ENCODE measurements at places on chromosomes 2 and 18. TPM values are rescaled to one million over a fixed set of nuclear protein-coding genes. Genes with fewer than 3 reads are reported as not detected.

- H3K27ac ChIP-seq: peak overlapping the region; percentile 83
- H3K4me1 ChIP-seq: no peaks in the 10 kb centered on the region
- no peak overlapping the region for H3K4me3 ChIP-seq
- DNase-seq: no peak
- H3K27me3 ChIP-seq: no peaks in the 10 kb centered on the region
These were observed 243.6 kb downstream of the NEDD4L start for GRCh38 chr18:58287353-58288274.

GRCh38 chr18:63319383-63320122, at the start of gene BCL2:
BCL2 (minus strand) TSS chr18:63319769.
- H3K27ac ChIP-seq: peak within 1 kb of the TSS; percentile 89
- no peaks in the 10 kb centered on the region for H3K36me3 ChIP-seq
- no peak for DNase-seq
- peak within 1 kb of the TSS; percentile 74 for H3K4me3 ChIP-seq

DNA sequence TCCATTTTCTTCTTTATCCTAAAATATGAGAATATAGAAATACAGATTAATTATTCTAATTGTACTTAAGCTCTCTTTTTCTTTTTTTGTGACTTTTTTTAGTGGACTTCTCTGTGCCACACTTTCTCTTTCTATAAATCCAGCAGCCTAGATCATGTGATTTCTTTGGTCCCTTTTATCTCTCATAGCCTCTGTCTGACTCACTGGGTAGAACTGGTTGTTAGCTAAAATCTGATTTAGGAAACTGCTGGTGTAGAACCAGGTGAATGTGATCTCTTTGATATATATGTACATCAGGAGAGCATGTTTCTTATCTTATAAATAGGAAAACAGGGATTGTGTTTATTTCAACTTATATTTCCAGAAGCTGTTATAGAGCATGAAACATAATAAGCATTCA, 54.9 kb downstream of the VRK2 start:
- no peak overlapping the region for H3K4me3 ChIP-seq
- no peaks in the 10 kb centered on the region for H3K4me1 ChIP-seq
- H3K27ac ChIP-seq: no peak overlapping the region
- H3K27me3 ChIP-seq: no peaks in the 10 kb centered on the region

DNA sequence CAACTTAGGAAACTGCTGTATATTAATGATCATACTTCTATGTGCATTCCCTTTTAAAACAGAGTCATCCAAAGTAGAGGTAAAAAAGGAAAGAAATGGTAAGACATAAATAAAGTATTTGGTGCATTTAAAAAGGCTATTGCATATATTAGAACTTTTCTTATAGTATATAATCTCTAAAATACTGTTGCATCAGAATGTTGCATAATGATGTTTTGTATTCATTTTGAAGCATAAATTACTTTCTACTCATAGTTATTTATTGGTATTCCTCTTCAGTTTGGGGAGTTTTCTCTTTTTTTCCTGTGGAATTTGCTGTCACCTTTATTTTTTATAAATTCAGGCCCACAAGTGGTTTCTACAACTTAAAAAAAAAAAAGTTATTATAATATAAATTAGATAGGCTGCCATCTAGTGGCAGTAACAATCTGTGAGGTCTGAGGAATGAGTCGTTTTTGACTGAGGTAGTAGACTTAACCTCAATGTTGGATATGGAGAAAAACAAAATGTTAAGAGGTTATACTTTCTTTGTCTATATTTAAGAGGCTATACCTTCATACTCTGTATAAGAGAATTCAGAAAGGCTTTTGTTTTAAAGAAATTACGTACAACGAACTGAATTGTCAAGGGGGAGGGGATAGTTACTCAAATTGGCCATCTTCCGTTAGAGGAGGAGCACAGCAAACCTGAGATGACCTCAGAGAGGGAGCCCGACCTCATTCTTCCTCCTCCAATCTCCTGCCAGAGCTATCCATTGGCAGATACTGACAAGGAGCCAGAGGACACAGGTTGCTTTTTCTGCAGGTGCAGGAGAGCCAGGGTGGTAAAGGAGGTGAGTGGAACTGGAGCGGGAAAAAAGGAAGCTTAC, 23.8 kb downstream of the ANKAR start:
- H3K4me3 ChIP-seq: no peak overlapping the region
- no peaks in the 10 kb centered on the region for H3K27me3 ChIP-seq
- no peak overlapping the region for H3K27ac ChIP-seq
- H3K4me1 ChIP-seq: no peaks in the 10 kb centered on the region

GRCh38 chr2:120738786-120739437, 3.2 kb downstream of the GLI2 start:
- H3K27ac ChIP-seq: no peak overlapping the region
- peak; percentile 57 for DNase-seq
- no peak overlapping the region for H3K4me3 ChIP-seq
- peaks cover 2% of the 10 kb centered on the region for H3K27me3 ChIP-seq
- peaks cover 37% of the 10 kb centered on the region for H3K4me1 ChIP-seq

- no peak overlapping the region for H3K4me3 ChIP-seq
- no peak overlapping the region for H3K27ac ChIP-seq
- H3K36me3 ChIP-seq: no peaks in the 10 kb centered on the region
- no peaks in the 10 kb centered on the region for H3K4me1 ChIP-seq
- H3K27me3 ChIP-seq: no peaks in the 10 kb centered on the region
These were observed 173.0 kb upstream of the ALKAL2 start for GRCh38 chr2:460861-461260.

Gene ALPP
- total RNA-seq: not detected

GRCh38 chr2:161307676-161308075, 549 bp upstream of the PSMD14 start:
- DNase-seq: no peak
- H3K4me3 ChIP-seq: peak overlapping the region; percentile 69
- peak overlapping the region; percentile 85 for H3K27ac ChIP-seq
- no peaks in the 10 kb centered on the region for H3K36me3 ChIP-seq

- no peaks in the 10 kb centered on the region for H3K36me3 ChIP-seq
- H3K27me3 ChIP-seq: no peaks in the 10 kb centered on the region
- H3K4me3 ChIP-seq: no peak overlapping the region
- H3K4me1 ChIP-seq: no peaks in the 10 kb centered on the region
- peak overlapping the region; percentile 46 for H3K27ac ChIP-seq
These were observed 38.7 kb downstream of the MCFD2 start for GRCh38 chr2:46876741-46877384.

GRCh38 chr2:96580771-96581170, 44.2 kb downstream of the ARID5A start:
- no peak overlapping the region for H3K4me3 ChIP-seq
- H3K4me1 ChIP-seq: no peaks in the 10 kb centered on the region
- no peaks in the 10 kb centered on the region for H3K27me3 ChIP-seq
- no peaks in the 10 kb centered on the region for H3K36me3 ChIP-seq
- no peak overlapping the region for H3K27ac ChIP-seq

- no peaks in the 10 kb centered on the region for H3K27me3 ChIP-seq
- H3K36me3 ChIP-seq: no peaks in the 10 kb centered on the region
- DNase-seq: peak; percentile 30
- peaks cover 12% of the 10 kb centered on the region for H3K4me1 ChIP-seq
- H3K27ac ChIP-seq: no peak overlapping the region
These were observed 79.8 kb downstream of the MOGAT1 start for GRCh38 chr2:222751238-222751637.

DNA sequence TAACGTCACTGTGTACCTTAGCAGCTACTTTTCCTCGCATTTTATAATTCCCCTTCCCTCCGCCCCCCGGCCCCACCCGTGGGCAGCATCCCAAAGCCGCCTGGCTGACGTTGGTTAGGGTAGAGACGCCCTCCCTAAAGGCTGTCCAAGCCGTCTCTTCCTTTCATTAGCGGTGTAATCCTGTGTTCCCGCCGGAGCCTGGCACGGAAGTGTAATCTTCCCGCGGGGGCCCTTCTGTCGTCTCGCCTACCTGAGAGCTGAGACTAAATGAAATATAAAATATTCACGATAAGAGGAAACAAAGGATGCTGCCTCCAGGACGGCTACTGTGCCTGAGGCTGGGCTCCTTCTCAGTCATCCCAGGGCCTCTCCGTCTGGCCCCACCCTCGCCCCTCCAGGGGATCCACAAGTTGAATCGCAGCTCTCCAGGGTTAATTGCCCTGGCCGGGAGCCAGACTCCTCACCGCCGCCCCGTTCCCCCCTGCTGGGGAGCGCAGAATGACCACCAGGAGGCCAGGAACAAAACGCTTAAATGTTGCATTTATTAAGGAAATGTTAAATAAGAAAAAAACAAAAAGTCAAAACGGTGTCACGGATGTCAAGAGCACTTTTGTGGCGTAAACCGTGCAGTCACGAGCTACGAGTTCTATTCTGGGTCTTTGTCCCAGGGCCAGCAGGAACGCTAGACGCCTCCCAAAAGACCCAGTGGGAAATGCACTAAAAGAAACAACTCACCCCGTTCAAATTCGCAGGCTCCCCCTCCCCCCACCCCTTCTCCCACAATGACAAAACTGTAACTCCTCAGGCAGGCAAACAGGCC, 1.5 kb downstream of the RPRM start:
- H3K4me1 ChIP-seq: peaks cover 25% of the 10 kb centered on the region
- H3K4me3 ChIP-seq: peak overlapping the region; percentile 54
- no peaks in the 10 kb centered on the region for H3K36me3 ChIP-seq

DNA sequence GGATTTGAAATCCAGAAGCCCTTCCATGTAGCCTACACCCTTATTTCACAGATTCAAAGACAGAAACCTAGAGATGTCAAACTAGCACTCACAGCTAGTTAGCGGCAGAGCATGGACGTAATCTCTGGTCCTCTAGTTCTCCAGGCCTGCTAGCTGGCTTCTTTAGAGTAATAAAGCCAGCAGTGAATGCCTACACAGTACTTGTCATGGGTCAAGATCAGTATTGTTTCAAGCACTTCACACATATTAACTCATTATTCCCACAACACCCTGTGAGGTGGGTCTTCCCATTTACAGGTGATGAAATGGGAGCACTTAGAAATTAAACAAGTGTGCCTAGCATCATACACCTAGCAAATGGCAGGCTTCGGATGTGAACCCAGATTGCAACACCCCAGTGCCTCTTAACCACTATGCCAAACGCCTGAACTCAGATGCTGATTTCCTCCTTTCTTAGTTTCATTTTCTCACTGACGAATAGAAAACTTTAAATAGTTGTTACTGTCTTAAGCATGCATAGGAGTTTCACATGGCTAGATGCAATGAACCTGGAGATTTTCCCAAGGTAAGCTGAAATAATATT, 14.5 kb upstream of the ZBTB14 start:
- no peak overlapping the region for H3K27ac ChIP-seq
- H3K4me3 ChIP-seq: no peak overlapping the region
- H3K4me1 ChIP-seq: no peaks in the 10 kb centered on the region
- H3K27me3 ChIP-seq: no peaks in the 10 kb centered on the region
- no peak for DNase-seq

- H3K27me3 ChIP-seq: no peaks in the 10 kb centered on the region
- H3K27ac ChIP-seq: no peak overlapping the region
- H3K4me3 ChIP-seq: no peak overlapping the region
- H3K36me3 ChIP-seq: no peaks in the 10 kb centered on the region
- no peak for DNase-seq
These were observed 105.0 kb downstream of the SMC6 start for GRCh38 chr2:17648581-17648980.

DNA sequence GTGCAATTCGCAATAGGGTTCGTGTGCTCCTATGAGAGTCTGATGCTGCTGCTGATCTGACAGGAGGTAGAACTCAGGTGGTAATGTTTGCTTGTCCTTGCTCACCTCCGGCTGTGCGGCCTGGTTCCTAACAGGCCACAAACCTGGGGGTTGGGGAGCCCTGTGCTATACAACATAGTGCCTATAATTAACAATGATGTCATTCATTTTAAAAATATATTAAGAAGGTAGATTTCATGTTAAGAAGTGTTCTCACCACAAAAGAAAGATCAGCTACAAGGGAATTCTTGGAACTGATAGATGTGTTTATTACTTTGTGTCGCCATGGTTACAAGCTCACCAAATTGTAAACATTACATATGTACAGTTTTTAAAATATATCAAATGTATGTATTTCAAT, 200.5 kb downstream of the GRB14 start:
- no peak for DNase-seq
- no peaks in the 10 kb centered on the region for H3K27me3 ChIP-seq
- H3K4me1 ChIP-seq: no peaks in the 10 kb centered on the region
- no peak overlapping the region for H3K4me3 ChIP-seq
- no peaks in the 10 kb centered on the region for H3K36me3 ChIP-seq

Gene DQX1
- total RNA-seq: not detected

Gene CHRNG
- total RNA-seq: not detected

GRCh38 chr2:239908308-239908707, 116.8 kb downstream of the NDUFA10 start:
- no peaks in the 10 kb centered on the region for H3K27me3 ChIP-seq
- DNase-seq: peak; percentile 18
- no peaks in the 10 kb centered on the region for H3K4me1 ChIP-seq
- no peaks in the 10 kb centered on the region for H3K36me3 ChIP-seq
- H3K27ac ChIP-seq: no peak overlapping the region

GRCh38 chr18:50306944-50307343, 19.5 kb upstream of the CXXC1 start:
- no peaks in the 10 kb centered on the region for H3K4me1 ChIP-seq
- DNase-seq: no peak
- no peaks in the 10 kb centered on the region for H3K27me3 ChIP-seq
- H3K36me3 ChIP-seq: no peaks in the 10 kb centered on the region
- H3K27ac ChIP-seq: no peak overlapping the region
- H3K4me3 ChIP-seq: no peak overlapping the region

Gene MAP2
- total RNA-seq: 6.7 TPM

DNA sequence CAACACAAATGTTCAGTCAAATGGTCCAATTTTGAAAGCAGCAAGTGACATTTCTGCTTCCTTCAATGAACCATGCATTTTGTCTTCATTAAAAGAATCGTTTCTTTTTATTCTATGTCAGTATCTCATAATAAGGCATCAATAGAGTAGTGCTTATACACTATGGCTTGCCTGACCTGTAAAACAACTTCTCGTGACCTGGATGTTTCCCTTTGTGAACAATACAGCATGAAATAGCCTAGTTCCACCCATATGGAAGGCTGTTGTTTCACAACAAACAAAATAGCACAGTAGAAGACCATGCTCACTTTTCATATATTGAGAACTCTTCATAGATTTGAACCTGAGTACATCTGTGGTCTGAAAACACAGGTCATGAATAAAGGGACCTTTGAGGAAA, 104.3 kb upstream of the PIK3C3 start:
- H3K27me3 ChIP-seq: no peaks in the 10 kb centered on the region

Gene TBR1
- total RNA-seq: not detected

DNA sequence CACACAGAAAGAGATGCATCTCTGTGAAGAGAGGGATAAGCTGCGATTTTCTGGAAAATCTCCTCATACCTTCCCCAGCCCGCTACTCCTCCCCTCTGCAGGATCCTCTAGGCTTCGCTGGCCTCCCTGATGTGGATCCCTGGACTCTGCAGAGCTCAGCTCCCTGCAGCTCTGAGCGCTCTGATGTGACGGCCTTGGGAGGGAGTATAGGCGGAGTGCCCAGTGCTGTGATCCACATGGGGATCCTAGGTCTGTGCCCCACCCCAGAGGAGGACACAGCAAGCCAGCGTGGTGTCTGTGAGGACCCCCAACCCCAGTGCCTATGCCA, 111.0 kb downstream of the GYPC start:
- no peak for DNase-seq
- no peak overlapping the region for H3K4me3 ChIP-seq
- H3K36me3 ChIP-seq: no peaks in the 10 kb centered on the region
- no peak overlapping the region for H3K27ac ChIP-seq

All from right atrium auricular region (tissue), 2 donors.